Pulmonary artery endothelial cell (primary cell): ENCODE measurements at places on chromosomes 7 and 10. TPM values are rescaled to one million over a fixed set of nuclear protein-coding genes. Genes with fewer than 3 reads are reported as not detected.

The PLXNA4 gene
- 12.5 and 15.5 TPM in 2 replicates for total RNA-seq

The PAX2 gene
- total RNA-seq, result not detected in 2 replicates

The DMTF1 gene
- 36.3 and 57.2 TPM in 2 replicates for total RNA-seq

The PDCD4 gene
- total RNA-seq, result 37.1 and 37.7 TPM in 2 replicates

The SUGCT gene
- 0.88 and 2.4 TPM in 2 replicates for total RNA-seq

The KLF14 gene
- not detected in 2 replicates for total RNA-seq

The CYP2C9 gene
- total RNA-seq, result not detected in 2 replicates

The MAT1A gene
- total RNA-seq, result not detected in 2 replicates

The PPA1 gene
- 295 and 309 TPM in 2 replicates for total RNA-seq

The LBX1 gene
- total RNA-seq, result not detected in 2 replicates

The ADAM8 gene
- total RNA-seq, result 0.33 and 0.46 TPM in 2 replicates

The SMARCD3 gene
- total RNA-seq, result 3.8 and 6.7 TPM in 2 replicates

The RSPH10B gene
- 0.07 and 0.13 TPM in 2 replicates for total RNA-seq

The LEP gene
- not detected in 2 replicates for total RNA-seq

The KEL gene
- not detected in 2 replicates for total RNA-seq

The HOXA11 gene
- total RNA-seq, result not detected in 2 replicates

The GALNT17 gene
- not detected in 2 replicates for total RNA-seq

The FAM53B gene
- 17.5 and 31.6 TPM in 2 replicates for total RNA-seq

The CCL26 gene
- not detected in 2 replicates for total RNA-seq

The AEBP1 gene
- total RNA-seq, result 2.6 and 5.4 TPM in 2 replicates

The OPN4 gene
- total RNA-seq, result not detected in 2 replicates

The SNCG gene
- total RNA-seq, result 43.1 and 45.0 TPM in 2 replicates

The CCT6A gene
- 394 and 428 TPM in 2 replicates for total RNA-seq

The FFAR4 gene
- total RNA-seq, result not detected in 2 replicates

The ZCCHC24 gene
- total RNA-seq, result 5.1 and 5.7 TPM in 2 replicates

The CALCR gene
- total RNA-seq, result not detected in 2 replicates

The MYPN gene
- total RNA-seq, result under 0.01 and 0.14 TPM in 2 replicates

The ADAM22 gene
- total RNA-seq, result 0.13 and 1.5 TPM in 2 replicates

The PNLIP gene
- total RNA-seq, result not detected in 2 replicates

The ZPBP gene
- total RNA-seq, result not detected in 2 replicates

The HOXA1 gene
- total RNA-seq, result 0.33 and 1.0 TPM in 2 replicates

The OR2A5 gene
- not detected in 2 replicates for total RNA-seq

The CFAP46 gene
- 1.1 and 3.0 TPM in 2 replicates for total RNA-seq

The SPDYE2B gene
- total RNA-seq, result not detected in 2 replicates

The GLI3 gene
- total RNA-seq, result 2.3 and 3.8 TPM in 2 replicates

The OLAH gene
- 0.14 TPM in 1 of 2 replicates, not detected in the other for total RNA-seq

The ASB10 gene
- not detected in 2 replicates for total RNA-seq

The EBLN1 gene
- not detected in 2 replicates for total RNA-seq

The HYAL4 gene
- total RNA-seq, result 0.20 TPM in 1 of 2 replicates, not detected in the other

The AKR1C4 gene
- total RNA-seq, result not detected in 2 replicates

The IGF2BP3 gene
- 58.8 and 81.2 TPM in 2 replicates for total RNA-seq

The TAX1BP1 gene
- total RNA-seq, result 82.0 and 88.6 TPM in 2 replicates

The TMEM229A gene
- total RNA-seq, result not detected in 2 replicates
